ENCODE measurements at places on chromosomes 7 and 10. TPM values are rescaled to one million over a fixed set of nuclear protein-coding genes. Genes with fewer than 3 reads are reported as not detected.

DNA sequence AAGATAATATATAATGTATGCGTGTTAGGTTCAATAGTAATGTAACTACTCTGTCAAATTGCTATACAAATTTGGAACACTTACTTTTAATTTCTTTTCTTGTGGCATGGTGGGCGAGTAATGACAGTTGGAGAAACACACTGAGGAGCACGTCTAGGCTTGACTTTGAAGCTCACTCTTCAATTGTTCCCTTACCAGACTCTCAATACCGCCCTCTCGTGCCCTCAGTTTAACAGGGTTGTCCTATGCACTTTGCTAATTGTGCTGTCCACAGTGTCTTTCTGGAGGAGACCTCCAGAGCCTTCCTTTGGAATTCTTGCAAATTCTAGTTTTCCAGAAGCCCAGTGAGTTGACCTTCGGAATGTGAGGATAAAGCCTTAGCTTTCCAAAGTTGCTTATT, 107.2 kb upstream of the RELN start:
- peak; percentile 42 for DNase-seq
- no peaks in the 10 kb centered on the region for H3K36me3 ChIP-seq
- H3K4me3 ChIP-seq, result no peak overlapping the region
- no peak overlapping the region for H3K27ac ChIP-seq

DNA sequence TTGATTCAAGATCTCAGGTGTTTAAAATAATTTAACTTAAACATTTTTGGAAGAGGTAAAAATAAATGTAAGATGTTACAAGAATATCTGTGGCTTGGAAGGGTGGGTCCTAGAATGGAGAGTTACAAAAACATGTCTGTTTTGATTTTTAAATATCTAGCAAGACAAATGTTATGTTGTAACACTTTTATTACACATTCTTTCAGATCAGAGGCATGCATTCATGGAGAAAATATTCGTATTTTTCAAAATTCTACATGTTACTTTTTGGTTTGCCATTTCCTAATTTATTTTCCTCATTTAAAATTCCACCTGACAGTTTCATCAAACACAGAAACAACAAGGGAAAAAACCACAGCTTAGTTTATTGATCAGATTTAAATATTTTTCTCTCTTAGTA, 10.0 kb downstream of the WBP1L start:
- H3K4me1 ChIP-seq, result peaks cover 7% of the 10 kb centered on the region
- no peak for DNase-seq
- H3K27me3 ChIP-seq, result no peaks in the 10 kb centered on the region
- H3K27ac ChIP-seq, result no peak overlapping the region
- no peak overlapping the region for H3K4me3 ChIP-seq

DNA sequence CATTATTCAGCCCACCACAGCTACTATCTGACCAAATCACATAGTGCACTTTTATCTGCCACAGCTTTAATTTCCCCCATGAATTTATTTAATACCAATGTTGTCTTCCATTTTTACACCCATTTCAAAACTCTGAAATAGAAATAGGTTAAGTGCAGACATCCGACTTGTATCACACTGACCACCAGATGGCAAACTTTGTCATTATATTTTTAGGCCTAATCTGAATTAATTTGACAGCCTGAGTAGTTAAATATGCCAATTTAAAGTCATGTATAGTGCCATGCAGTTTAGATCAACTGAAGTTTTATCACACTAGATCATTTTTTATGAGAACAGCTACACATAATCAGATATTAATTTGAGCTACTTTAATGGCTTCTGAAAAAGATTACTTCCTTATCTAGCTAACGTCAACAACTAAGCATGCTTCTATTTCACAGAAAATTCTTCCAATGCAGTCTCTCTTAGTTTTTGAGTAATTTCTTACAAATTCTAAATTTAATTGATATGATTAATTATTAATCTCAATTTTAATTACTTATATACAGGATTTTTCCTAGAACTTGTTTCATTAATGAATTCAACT, 566.4 kb downstream of the GFRA1 start:
- no peaks in the 10 kb centered on the region for H3K27me3 ChIP-seq
- H3K4me1 ChIP-seq, result no peaks in the 10 kb centered on the region
- H3K36me3 ChIP-seq, result no peaks in the 10 kb centered on the region
- H3K27ac ChIP-seq, result no peak overlapping the region

DNA sequence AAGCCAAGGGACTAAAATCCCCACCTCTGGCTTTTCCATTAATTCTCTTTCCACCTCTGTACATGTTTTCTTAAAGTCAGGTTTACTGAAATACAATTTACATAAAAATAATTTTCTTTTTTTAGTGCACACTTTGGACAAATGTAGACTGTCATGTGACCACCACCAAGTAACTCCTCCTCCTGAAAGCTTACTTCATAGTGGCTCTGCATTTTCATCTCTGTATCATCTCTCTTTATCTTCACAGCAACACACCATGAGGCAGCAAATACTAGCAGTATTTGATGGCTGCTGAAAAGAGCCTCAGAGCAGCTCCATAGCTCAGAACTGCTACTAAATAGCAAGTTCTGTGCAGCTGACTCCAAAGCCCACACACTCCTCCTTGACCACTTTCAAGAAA, 17.3 kb downstream of the WDFY4 start:
- H3K27me3 ChIP-seq, result no peaks in the 10 kb centered on the region
- no peak for DNase-seq
- no peak overlapping the region for H3K4me3 ChIP-seq
- no peak overlapping the region for H3K27ac ChIP-seq

DNA sequence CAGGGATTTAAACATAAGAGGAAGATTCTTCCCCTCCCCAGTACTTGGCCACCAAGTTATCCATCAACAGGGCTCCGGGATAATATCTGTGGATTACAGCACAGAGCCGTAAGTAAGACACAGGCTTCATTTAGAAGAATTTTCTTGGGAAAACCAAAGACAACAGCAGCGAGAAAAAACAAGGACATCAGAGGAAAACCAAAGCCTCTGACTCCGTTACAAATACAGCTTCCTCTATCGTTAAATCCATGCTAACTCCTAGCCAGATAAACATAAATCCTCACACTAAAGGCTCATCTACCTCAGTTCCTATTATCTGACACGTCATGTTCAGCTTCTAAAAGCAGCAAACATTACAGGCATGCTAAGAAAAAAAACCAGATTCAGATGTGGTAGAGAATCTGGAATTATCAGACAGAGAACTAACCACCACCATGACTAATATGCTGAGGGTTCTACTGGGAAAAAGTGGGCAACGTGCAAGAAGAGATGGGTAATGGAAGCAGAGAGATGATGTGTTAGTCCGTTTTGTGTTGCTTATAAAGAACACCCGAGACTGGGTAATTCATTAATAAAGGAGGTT, 48.4 kb downstream of the BRI3 start:
- peak; percentile 77 for DNase-seq
- no peak overlapping the region for H3K4me3 ChIP-seq
- H3K27ac ChIP-seq, result peak overlapping the region; percentile 78
- no peaks in the 10 kb centered on the region for H3K36me3 ChIP-seq
- H3K4me1 ChIP-seq, result peaks cover 14% of the 10 kb centered on the region

Gene FRMPD2
- 3.0 TPM for total RNA-seq

Gene ADAM22
- total RNA-seq, result 4.1 TPM

GRCh38 chr7:100888291-100888987, 1.1 kb downstream of the UFSP1 start:
- H3K4me3 ChIP-seq, result peak overlapping the region; percentile 54
- peak overlapping the region; percentile 93 for H3K27ac ChIP-seq
- H3K27me3 ChIP-seq, result no peaks in the 10 kb centered on the region
- peaks cover 22% of the 10 kb centered on the region for H3K4me1 ChIP-seq
- H3K36me3 ChIP-seq, result peaks cover 44% of the 10 kb centered on the region

DNA sequence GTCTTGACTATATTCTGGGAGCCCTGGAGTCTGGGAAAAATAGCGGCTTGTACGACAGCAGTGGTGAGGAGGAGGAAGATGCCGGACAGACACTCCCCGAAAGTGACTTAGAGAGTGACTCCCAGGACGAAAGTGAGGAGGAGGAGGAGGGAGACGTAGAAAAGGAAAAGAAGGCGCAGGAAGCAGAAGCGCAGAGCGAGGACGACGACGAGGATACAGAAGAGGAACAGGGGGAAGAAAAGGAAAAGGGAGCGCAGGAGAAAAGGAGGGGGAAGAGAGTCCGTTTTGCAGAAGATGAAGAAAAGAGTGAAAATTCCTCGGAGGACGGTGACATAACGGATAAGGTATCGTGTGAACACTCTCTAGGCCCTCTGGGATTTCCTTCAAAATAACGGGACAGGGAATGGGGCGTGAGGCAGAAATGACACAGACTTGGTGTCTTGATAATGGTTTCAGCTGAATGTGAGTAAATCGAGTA, 908 bp downstream of the NOM1 start:
- no peak for DNase-seq
- H3K27me3 ChIP-seq, result no peaks in the 10 kb centered on the region
- H3K36me3 ChIP-seq, result peaks cover 27% of the 10 kb centered on the region

- no peak overlapping the region for H3K4me3 ChIP-seq
- no peaks in the 10 kb centered on the region for H3K27me3 ChIP-seq
- H3K27ac ChIP-seq, result no peak overlapping the region
- DNase-seq, result no peak
- peaks cover 14% of the 10 kb centered on the region for H3K36me3 ChIP-seq
These were observed 55.9 kb downstream of the ZNF467 start for GRCh38 chr7:149717481-149717880.

Gene LMBR1
- total RNA-seq, result 41.1 TPM

DNA sequence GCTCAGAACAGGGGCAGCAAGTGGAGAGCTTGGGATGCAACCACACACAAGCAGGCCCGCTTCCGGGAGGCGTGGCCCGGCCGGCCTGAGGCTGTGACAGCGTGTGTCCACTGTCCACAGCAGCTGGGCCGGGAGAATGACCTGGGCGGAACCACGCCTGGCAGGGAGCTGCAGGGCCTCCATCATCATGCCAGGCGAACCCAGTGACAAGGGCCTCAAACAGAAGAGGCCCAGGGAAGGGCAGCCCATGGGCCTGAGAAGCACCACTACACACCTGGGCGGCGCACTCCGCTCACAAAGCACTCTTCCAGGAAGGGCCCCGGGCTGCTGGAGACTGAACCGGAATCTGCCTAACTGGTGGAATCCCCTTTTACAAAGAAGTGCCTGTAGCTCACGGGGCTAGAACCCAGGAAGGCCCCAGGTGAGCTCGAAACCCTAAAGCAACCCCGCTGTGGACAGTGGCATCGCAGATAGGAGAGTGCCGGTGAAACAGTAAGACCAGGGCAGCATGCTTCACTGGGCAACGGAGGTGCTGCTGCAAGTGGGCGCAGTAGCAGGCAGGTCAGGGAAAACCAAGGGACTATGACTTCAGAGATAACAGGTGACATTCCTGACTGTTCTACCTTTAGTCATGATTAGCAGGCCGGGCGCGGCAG, 66.0 kb downstream of the MAD1L1 start:
- no peak for DNase-seq
- H3K36me3 ChIP-seq, result no peaks in the 10 kb centered on the region
- no peaks in the 10 kb centered on the region for H3K27me3 ChIP-seq
- H3K4me1 ChIP-seq, result peaks cover 8% of the 10 kb centered on the region
- H3K27ac ChIP-seq, result no peak overlapping the region

GRCh38 chr7:16934722-16935340, 53.0 kb upstream of the AGR3 start:
- no peak for DNase-seq
- no peaks in the 10 kb centered on the region for H3K36me3 ChIP-seq
- H3K4me1 ChIP-seq, result no peaks in the 10 kb centered on the region
- H3K4me3 ChIP-seq, result no peak overlapping the region

- no peak overlapping the region for H3K27ac ChIP-seq
- no peaks in the 10 kb centered on the region for H3K27me3 ChIP-seq
- peak; percentile 72 for DNase-seq
- peaks cover 5% of the 10 kb centered on the region for H3K4me1 ChIP-seq
- no peak overlapping the region for H3K4me3 ChIP-seq
These were observed 44.5 kb downstream of the STARD3NL start for GRCh38 chr7:38222481-38223096.

GRCh38 chr7:56157238-56157790, 41.1 kb upstream of the NUPR2 start:
- H3K27me3 ChIP-seq, result no peaks in the 10 kb centered on the region
- no peak for DNase-seq
- H3K4me3 ChIP-seq, result no peak overlapping the region
- no peak overlapping the region for H3K27ac ChIP-seq

DNA sequence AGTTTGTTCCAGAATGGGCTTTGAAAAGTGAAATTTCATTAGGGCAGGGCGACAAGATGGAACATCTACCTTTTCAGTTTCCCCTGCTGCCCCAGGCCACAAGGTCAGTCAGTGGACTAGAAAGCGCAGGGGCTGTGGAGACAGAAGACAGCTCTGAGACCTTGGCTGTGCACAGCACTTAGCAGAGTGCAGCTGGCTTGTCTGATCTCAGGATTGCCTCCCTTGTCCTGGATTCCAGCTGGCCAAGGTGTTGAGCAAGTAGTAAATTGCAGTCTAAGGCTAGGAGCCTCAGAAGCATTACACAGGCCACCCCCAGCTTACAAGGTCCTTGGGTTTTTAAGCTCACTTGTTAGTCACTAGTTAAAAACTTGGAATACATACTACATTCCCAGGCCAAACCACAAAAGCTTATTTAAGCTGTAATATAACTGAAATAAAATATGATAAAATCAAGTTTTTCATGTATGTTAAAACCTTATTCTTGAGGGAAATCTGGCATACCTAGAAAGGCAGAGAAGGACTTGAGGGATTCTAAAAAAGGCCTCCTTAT, 67.3 kb upstream of the NPY start:
- no peak overlapping the region for H3K27ac ChIP-seq
- H3K27me3 ChIP-seq, result no peaks in the 10 kb centered on the region
- no peaks in the 10 kb centered on the region for H3K36me3 ChIP-seq
- no peak overlapping the region for H3K4me3 ChIP-seq

- no peaks in the 10 kb centered on the region for H3K4me1 ChIP-seq
- H3K36me3 ChIP-seq, result no peaks in the 10 kb centered on the region
- H3K4me3 ChIP-seq, result no peak overlapping the region
- DNase-seq, result no peak
These were observed 103.7 kb upstream of the HABP2 start for GRCh38 chr10:113449006-113449695.

Gene PRLHR
- total RNA-seq, result not detected

GRCh38 chr10:10853954-10854353, 163.7 kb upstream of the CELF2 start:
- H3K4me3 ChIP-seq, result no peak overlapping the region
- peaks cover 2% of the 10 kb centered on the region for H3K4me1 ChIP-seq
- H3K27me3 ChIP-seq, result no peaks in the 10 kb centered on the region
- no peaks in the 10 kb centered on the region for H3K36me3 ChIP-seq

GRCh38 chr7:17844022-17844421, 96.3 kb downstream of the SNX13 start:
- peaks cover 15% of the 10 kb centered on the region for H3K36me3 ChIP-seq
- no peaks in the 10 kb centered on the region for H3K27me3 ChIP-seq
- no peak for DNase-seq
- no peak overlapping the region for H3K4me3 ChIP-seq
- peaks cover 7% of the 10 kb centered on the region for H3K4me1 ChIP-seq

Gene PRKAR2B
- total RNA-seq, result 56.3 TPM

DNA sequence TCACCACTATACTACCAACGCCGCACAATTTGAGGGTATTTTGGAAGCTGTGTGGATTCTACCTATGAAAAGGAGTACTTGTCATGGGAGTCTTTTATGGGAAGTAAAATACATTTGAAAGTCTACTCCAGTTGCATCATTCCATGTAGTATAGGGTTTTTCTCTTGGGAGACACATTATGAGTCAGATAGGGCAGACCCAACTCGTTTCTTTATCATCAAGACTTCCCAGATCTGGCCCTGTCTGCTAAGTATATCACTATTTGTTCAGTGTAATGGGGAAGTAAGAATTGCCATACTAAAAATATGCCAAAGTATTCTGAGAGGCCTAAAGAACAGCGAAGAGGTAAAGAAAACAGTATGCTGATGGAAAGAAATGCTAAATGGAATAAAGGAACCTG, 144.2 kb downstream of the SPAG6 start:
- no peaks in the 10 kb centered on the region for H3K36me3 ChIP-seq
- H3K27me3 ChIP-seq, result peaks cover 11% of the 10 kb centered on the region
- no peak overlapping the region for H3K27ac ChIP-seq
- DNase-seq, result no peak
